Lung (tissue), 17 donors: ENCODE measurements at places on chromosomes 7 and 10. TPM values are rescaled to one million over a fixed set of nuclear protein-coding genes. Genes with fewer than 3 reads are reported as not detected.

DNA sequence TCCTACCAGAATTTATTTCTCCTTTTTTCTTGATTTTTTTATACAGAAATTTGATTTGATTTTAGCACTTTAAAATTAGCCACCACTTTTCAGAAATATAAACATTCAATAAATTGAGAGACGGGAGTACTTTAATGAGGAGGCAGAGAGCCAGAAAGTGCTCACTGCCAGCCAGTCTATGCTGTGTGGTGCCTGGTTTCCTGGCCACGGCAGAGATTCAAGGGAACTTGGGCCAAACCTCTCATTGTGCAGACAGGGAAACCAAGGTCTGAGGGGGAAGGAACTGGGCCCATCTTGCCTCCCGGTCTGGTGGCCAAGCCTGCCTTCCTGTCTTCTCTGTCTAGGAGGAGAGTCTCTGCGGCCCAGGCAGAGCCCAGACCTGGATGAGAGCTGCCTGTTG, 25.9 kb downstream of the ADAMTS14 start:
- H3K4me3 ChIP-seq, result no peak overlapping the region
- H3K27me3 ChIP-seq, result no peaks in the 10 kb centered on the region
- no peak overlapping the region for H3K27ac ChIP-seq
- no peak for DNase-seq

DNA sequence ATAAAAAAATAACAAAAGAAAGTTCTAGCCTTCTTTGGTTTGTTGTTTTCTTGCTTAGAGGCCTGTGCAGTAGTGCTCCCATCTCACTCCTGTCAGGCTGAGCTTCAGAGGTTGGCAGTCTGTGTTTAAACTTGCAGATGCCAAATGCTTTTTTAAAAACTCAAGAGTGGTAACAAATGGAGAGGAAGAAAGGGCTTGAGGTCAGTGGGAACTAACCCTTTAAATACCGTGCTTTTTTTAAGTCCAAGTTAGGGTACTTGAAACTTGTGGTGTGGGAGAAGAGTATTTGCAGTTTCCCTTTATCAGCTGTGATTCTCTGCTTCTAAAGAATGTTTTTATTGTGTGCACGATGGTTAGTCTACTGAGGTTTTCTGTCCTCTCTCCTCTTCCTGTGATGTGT, 29.4 kb downstream of the ZRANB1 start:
- no peak overlapping the region for H3K4me3 ChIP-seq
- DNase-seq, result peak; percentile 63
- H3K36me3 ChIP-seq, result peaks cover 18% of the 10 kb centered on the region

The IGF2BP3 gene
- 0.80 TPM for total RNA-seq

- no peaks in the 10 kb centered on the region for H3K4me1 ChIP-seq
- H3K27me3 ChIP-seq, result no peaks in the 10 kb centered on the region
- no peak for DNase-seq
Measured at GRCh38 chr7:120731271-120731670, 126.7 kb downstream of the TSPAN12 start.
